ENCODE measurements at places on chromosomes 11 and 22.

DNA sequence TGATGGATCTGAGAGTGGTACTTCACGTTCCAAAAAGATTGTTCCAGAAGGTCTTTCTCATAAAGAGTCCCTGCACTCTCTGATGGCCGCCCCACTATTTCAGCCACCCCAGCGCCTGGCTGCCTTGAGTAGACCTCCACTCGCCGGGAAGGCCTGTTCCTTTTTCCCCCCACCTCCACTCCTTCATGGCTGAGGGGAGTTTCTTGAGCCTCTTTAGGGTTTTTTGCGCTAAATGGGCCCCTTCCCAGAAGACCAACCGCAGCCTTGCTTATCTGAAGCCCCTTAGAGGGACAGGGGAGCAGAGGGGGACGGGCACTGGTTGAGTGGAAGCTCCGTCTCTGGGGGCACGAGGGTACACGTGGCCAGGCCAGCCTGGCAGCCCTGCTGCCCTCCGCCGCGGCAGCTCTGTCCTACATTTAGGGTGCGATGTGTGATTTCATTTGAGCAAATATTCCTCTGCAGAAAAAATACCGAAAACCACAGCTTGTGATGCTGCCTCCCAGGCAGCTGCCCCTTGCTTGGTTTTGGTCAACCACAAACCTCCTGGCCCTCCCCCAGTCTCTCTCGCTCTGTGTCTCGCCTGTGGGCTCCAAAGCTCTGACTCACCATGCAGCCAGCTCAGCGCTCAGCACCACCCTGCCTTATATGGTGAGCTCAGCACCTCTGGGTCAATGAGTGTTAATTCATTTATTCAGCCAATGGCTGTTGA, 88.7 kb downstream of the TP53I11 start:
- DNase-seq = no peak

GRCh38 chr11:86214710-86215109, 29.8 kb upstream of the EED start:
- no peak for DNase-seq

- no peak for DNase-seq
Observed at GRCh38 chr22:34847072-34847471, 218.9 kb upstream of the ISX start.

- DNase-seq = no peak
Observed at GRCh38 chr22:25472382-25472781, 92.1 kb upstream of the GRK3 start.

GRCh38 chr22:41538583-41538982, 5.7 kb downstream of the POLR3H start:
- DNase-seq = no peak

DNA sequence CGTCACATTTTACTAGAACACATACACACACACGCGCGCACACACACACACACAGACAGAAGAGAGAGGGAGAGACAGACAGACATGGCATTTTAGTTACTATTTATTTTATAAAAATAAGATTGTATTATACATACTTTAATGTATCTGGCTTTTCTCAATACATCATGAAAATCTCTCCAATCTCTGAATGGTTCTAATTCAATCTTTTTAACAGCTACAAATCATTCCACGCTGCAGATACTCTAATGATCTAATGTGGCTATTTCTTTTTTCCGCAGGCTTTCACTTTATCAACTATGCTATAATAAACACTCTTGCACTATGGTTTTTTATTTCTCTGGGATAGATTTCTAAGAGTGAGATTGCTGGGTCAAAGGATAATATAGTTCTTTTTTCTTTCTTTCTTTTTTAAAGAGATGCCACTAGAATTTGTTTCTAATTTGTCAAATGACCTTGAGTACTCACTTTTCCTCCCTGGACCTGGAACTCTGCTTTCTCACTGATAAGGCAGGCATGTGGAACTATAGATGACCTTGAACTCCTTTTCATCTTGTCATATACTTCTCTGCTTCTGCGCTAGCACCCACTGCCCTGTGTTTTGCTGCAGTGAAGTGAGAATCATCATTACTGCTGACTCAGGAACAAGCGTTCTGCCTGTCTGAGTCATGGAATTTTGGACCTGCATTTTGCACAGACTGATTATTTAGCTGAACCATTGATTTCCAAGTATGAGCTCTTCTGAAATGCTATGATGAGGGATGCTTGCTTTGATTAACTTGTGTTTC, 4.9 kb upstream of the SLC6A5 start:
- no peak for DNase-seq

DNA sequence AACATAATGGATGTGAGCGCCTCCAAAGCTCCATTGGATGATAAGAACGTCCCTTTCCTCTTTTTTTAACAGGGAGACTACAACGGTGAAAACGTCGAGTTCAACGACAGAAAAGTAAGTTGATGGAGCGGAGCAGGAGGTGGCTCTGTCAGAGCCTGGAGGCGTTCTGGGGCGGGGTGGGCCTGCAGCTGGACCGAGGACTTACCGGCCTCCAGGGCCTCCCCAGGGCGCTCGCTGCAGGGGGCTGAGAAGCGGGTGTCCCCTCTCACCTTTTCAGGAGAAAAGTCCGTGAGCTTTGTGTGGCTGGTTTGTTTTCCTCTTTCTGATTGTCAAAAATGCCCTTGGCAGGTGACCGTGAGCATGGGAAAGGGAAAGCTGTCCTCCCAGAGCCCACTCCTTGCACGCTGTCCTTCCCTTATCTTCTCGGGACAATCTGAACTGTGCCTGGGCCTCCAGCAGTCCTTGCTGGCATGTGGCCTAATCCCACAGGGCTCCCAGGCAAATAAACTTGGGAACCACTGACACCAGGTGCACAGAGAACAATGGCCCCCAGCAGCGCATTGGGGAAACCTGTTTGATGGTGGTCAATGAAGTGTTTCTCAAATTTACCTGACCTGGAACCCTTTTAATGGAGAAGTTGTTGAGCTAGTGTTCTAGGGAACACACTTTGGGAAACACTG, 38.4 kb downstream of the ANO1 start:
- no peak for DNase-seq

- no peak for DNase-seq
Observed at GRCh38 chr11:122797651-122798050, 40.6 kb upstream of the CRTAM start.

GRCh38 chr11:71198141-71198822, 54.1 kb downstream of the SHANK2 start:
- DNase-seq = no peak

- no peak for DNase-seq
Observed at GRCh38 chr11:67419325-67420049, 4.0 kb downstream of the CARNS1 start.

DNA sequence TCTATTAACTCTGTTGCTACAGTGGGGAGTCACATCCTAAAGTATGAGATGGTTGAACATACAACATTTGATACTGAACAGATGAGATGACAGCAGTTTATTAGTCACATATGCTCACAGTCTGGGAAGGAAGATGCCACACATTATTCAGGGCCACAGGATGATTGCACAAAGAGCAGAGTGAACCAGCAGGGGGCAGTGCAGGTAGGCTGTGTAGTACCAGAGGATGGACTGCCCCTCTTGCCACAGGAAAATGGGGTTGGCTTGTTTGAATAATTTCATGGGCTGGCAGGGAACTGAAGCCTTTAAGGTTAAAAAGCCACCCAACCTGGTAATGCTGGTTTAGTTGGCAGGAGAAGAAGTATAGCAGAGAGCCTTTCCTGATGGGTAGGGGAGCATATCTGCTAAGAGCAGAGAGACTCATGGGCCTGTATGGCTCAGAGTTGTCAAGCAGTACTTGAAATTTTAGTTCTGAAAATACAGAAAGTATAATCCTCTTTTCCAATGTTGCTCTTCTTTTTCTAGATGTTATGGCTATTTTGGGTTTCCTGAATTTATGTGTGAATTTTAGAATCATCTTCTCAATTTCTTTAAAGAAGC, 180.4 kb upstream of the B3GAT1 start:
- DNase-seq = no peak

DNA sequence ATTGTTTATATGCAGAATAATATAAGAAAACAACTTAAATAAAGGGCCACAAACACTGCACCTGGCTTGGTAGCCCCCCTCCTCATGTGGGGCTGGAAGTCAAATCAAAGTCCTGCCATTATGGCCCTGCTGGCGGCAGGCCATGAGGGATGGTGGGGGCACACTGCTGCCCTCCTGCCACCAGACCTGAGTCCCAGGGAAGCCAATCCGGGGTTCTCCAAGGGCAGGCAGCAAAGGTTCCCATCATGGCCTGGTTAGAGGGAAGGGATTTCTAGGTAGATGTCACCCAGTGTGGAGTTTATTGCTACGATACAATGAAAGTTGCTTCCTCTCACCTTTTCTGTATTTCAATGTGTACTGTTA, 39.1 kb downstream of the C11orf58 start:
- no peak for DNase-seq

DNA sequence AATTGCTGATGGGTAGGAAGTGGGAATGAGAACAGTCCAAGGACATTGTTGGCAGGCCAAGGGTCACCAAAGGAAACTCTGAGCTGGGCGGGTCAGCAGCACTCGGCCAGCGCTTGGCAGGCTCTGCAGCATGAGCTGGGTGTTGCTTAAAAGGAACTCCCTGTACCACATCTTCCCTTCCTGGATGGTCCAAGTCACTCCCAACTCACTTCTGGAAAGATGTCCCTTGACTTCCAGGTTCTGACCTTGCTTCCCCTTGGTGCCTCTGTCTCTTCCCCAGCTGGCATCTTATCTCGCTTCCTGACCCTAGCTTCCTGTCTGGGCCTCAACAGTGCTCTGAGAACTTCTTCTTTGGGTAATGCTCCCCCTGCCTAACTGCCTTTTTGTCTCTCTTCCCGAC, 24.8 kb upstream of the SWAP70 start:
- DNase-seq = no peak

DNA sequence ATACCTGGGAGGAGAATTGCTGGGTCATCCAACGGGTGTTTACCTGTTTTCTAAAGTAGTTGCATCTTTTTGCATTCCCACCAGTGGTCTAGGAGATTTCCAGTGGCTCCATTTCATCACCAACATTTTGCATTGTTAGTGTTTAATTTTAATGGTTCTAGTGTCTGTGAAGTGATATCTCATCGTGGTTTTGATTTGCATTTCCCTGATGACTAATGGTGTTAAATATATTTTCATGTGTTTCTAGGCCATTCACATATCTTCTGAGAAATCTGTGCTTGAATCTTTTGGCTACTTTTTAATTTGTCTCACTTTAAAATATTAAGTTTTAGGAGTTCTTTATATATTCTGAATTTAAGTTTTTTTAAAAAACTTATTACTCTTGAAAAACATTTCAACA, 439.6 kb downstream of the TMEM135 start:
- no peak for DNase-seq

GRCh38 chr22:30922151-30922611, 46.4 kb downstream of the MORC2 start:
- peak; percentile 75 for DNase-seq

DNA sequence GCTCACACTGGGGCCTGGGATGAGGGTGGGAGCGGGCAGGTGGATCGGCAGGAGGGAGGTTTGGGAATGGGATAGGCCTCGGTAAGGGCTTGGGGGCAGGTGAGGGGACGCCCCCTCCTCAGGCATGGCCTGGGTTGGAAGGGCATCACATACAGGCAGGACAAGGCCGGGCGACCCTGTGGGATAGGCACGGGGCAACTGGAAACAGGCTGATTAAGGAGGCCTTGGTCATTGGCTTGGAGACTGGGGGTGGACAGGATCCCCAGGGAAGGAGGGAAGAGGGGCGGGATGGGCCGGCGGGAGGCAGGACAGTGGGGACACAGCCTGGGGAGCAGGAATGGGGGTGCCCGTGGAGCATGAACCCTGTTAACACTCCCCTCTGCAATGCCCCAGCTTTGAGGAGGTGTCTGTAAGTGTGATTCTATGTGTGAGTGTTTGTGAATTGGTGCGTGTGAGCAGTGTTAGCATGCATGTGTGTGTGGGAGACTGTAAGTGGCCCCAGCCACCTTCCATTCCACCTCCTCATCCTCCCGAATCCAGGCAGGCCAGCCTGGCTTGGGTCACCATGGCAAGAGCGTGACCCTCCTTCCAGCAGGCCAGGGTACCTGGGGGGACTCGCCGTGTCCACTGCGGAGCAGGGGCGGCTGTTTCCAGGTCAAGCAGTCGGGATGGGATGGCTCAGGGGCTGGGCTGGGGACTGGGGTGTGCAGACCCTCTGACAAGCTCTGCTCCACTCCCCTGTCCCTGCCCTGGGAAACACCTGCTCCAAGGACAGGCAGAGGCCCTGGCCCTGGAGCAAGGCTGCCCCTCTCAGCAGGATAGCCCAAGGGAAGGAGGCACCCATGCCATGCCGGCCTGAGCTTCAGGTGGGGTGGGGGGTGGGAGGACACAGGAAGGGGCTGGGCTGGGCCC, 3.4 kb upstream of the PIM3 start:
- DNase-seq = no peak

- DNase-seq = no peak
Observed at GRCh38 chr11:126136507-126136906, 73.8 kb upstream of the CDON start.

- DNase-seq = no peak
Observed at GRCh38 chr11:85809191-85809590, 1.8 kb downstream of the SYTL2 start.

DNA sequence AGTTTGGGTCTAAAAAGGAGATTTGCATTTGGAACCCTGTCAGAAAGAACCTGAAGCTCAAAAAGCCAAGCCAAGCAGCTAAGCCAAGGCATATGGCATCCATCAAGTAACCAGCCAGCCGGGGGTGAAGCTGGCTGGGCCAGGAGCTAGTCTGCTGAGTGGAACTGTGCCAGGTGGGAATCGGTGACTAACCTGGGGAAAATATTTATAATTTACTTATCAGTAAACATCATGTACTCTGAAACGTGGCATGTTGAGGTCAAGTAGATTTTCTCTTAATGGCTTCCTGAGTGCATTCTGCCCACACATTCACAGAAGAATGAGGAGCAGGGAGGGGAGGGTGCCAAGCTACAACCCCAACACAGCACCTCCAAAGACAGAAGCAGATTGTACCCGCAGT, 70.5 kb upstream of the SESN3 start:
- DNase-seq = no peak

DNA sequence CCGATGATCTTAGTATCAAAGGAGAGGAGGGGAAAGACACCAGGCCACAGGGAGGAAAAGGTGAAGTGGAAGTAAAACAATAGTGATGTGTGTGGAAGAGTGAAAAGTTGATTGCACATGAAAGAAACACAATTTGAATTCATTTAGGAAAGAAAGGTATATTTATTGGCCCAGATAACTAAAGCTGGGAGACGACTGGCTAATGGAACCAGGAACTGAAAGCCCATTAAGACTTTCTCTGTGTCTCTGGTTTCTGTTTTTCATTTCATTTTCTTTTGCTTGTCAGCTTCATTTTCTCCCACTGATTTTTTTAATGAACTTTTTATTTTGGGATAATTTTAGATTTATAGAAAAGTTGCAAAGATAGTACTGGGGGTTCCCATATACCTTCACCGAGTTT, 5.1 kb upstream of the DCHS1 start:
- DNase-seq = no peak
